Left ventricle myocardium inferior (tissue), 1 donor: ENCODE measurements at places on chromosomes 1 and 21. TPM values are rescaled to one million over a fixed set of nuclear protein-coding genes. Genes with fewer than 3 reads are reported as not detected.

DNA sequence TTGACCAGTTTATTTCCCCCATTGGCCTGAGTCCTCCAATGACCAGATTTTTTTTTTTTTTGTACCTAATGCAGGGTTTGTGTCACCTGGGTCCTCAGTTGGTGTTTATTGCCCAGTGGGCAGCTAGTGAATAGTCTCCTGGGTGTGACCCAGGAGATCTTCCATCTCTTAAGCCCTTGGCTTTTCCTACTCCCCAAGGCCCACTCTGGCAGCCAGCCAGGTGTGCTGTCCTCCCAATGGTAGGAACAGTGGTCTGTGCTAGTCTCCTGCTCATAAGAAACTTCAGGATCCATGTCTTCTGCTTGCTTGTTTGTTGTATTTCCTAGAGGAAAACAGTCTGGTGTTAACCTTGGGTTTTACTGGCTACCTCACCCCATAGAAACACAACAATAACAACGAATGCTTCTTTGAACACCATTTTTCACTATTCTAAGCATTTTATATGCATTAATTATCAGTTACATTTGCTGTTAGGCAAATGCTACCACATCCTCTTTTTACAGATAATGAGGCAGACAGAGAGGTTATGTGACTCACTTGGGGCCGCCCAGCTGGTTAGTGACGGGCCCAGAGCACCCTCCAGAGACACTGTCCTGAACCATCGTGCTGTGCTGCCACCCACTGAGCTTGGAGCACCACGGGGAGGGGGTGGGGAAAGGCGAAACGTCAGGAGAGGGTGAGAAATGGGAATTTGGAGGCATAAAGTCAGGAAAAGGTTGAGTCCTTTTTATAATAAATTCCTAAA lies 107.5 kb downstream of the HIVEP3 start:
- no peak for DNase-seq

FTCD gene
- 2.2 TPM for total RNA-seq

OR2L13 gene
- not detected for total RNA-seq

HLX gene
- total RNA-seq = 3.5 TPM

DNA sequence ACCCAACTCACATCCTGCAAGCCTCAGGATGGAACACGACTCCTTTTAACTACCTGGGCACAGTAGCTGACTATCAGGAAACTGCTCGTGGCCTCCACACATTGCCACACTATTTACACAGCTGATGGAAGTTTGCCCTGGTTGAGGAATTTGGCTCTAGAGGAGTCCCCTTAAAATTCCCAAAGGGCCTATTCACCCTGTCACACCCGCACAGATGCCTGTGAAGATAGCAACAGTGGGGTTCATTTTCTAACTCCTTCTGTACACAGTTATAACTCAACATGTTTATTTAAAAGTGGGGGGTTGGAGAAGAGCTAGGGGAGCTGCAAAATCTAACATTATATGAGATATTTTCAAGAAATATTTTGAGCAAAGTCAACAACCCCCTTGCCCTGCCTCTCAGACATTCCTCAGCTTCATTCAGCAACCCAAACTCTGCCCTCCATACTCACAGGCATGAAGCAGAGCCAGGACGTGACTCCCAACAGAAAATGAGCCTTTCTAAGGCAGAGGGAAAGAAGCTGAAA lies 35.8 kb upstream of the CCN1 start:
- no peak for DNase-seq
